ENCODE measurements at places on chromosomes 1 and 21.

- DNase-seq: no peak
Measured at GRCh38 chr1:221724931-221725605, 16.8 kb downstream of the DUSP10 start.

GRCh38 chr21:36126208-36126565, 8.7 kb upstream of the CBR3 start:
- DNase-seq: no peak

GRCh38 chr1:201939148-201939547, 7.2 kb downstream of the LMOD1 start:
- no peak for DNase-seq

- no peak for DNase-seq
Measured at GRCh38 chr1:96116731-96117130, 604.9 kb upstream of the PTBP2 start.

GRCh38 chr1:157199421-157199755, 61.2 kb upstream of the ETV3 start:
- DNase-seq: no peak

DNA sequence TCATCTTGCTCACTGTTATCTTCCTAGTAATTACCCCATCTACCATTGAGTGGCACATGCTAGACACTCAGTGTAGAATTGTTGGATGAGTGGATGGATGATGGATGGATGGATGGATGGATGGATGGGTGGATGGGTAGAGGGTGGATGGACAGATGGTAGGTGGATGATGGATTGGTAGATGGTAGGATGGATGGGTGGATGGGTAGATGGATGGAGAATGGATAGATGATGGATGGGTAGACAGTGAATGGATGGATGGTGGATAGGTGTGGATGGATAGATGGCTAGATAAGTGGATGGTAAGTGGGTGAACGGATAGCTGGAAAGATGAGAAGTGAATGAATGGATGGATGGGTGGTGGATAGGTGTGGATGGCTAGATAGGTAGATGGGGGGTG, 165.3 kb upstream of the KLHDC7A start:
- no peak for DNase-seq

DNA sequence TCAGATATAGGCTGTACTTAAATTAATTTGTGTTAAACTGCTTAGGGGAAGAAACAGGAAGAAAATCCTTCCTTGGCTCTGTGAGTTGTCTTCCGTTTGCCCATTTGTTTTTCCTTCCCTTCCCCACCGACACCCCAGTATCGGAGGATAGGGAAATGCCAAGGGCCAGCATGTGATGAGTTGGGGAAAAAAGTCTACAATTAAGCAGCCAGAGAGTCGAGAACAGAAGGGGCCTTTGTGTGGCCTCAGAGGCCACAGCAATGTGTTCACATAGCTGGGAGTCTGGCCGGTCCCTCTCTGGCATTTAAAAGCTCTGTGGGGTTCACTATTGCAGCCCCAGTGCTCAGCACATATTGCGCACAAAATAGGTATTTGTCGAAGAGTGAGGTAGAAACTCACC, 489.3 kb downstream of the MATN1 start:
- no peak for DNase-seq

- DNase-seq: no peak
Measured at GRCh38 chr1:1098681-1099421, 17.0 kb downstream of the C1orf159 start.

GRCh38 chr1:62196086-62196690, 1.5 kb downstream of the L1TD1 start:
- no peak for DNase-seq

DNA sequence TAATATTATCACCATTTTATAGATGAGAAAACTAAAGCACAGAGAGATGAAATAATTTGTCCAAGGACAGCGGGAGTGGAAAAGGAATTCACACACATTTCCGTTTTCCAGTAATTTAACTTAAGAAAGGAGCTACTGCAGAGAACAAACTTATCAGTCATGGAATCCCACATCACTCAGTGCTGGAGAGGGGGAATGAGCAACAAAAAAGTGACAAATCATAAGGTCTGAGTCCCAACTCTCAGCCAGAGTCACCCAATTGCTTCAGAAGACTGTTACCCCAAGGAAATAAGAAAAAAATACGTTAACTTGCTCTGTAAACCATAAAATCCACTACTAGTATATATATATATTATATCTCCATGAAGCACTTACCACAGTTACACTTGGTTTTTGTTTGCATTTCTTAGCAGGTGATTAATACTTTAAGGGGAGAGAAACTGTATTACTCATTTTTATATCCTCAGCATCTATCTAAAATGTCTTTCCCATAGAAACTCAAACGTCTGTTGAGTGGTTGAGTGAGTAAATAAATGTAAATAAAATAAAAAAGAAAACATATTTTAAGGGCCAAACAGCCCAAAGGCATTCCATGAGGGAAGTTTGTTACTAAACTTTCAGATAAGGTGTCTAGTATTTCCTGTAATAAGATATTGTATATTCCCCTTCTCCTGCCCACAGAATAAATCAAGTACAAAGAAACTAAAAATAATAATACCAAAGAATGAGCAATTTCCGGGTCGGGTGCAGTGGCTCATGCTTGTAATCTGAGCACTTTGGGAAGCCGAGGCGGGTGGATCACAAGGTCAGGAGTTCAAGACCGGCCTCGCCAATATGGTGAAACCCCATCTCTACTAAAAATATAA, 76.8 kb downstream of the SLC45A1 start:
- no peak for DNase-seq

DNA sequence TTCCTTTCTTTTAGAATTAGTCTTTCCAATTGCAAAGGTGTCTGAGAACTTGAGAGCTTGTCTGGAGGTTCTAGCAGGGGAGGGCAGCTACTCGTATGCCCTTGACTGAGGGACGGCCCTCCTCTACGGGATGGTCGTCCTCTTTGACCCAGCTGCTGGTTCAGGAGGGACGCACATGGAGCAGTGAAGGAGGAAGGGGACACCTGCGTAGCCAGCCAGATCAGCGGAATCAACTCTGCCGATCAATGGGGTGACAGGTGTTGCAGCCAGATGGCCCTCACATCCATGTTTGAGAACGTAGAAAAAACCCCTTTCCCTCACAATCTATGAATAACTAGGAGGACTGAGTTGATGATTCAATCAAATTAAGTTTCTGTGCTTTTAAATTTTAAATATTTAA, 15.7 kb upstream of the A3GALT2 start:
- DNase-seq: no peak

- no peak for DNase-seq
Measured at GRCh38 chr1:215606564-215607168, 39.6 kb downstream of the KCTD3 start.

DNA sequence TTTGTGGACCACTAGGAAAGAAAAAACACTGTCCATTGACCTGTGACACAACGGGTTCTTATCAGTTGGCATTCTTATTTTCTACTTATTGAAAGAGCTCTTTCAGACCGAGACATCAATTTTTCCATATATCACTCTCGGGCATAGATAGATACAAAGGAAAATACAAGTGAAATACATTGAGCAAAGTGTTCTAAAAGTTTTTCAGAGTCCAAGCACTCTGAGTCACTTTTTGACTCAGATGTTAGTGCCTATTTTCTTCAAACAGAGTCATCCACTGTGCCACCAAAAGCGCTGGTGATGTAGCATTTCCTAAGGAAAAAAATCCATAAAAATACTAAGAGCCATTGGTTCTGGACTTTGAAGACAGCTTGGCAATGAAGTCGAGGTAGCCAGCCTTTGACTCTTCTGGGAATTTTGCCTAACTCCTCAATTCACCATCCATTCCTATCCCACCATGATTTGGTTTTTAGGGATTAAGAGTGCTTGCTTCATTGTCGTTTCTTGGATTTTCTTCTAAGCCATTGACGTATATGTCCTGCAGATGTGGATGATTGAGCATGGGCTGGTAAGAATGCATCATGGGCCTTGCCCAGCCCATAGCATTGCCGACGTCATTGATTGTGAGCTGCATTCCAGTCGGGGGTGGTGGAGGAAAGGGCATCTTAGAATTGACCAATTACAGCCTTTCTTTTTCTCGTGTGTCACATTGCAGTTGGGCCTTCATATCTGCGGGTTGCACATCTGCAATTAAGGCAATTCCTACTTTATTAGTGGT, 10.6 kb downstream of the GALNT2 start:
- DNase-seq: no peak
